ENCODE measurements at places on chromosomes 5 and 9. TPM values are rescaled to one million over a fixed set of nuclear protein-coding genes. Genes with fewer than 3 reads are reported as not detected.

CCL28 gene
- 8.1 TPM for total RNA-seq

DNA sequence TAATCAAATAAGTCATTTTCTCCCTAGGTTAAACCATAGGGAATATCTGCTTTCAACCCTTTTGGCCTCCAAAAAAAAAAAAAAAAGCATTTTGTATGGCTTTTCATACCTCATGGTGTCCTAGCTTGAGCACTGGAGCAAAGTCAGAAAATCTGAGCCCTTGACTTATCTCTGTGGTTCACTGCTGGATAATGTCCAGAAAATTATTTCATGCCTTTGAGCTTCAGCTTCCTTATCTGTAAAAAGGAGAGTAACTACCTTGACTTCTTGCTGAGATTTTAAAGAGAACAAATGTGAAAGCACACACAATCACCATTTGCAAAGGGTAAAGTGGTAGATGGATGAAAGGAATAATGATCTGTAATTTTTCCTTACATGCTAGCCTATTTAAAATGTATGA lies 165.9 kb downstream of the ALDH1A1 start:
- DNase-seq, result no peak

- peak; percentile 79 for DNase-seq
Measured at GRCh38 chr9:73149371-73150067, 2.1 kb upstream of the ANXA1 start.

DNA sequence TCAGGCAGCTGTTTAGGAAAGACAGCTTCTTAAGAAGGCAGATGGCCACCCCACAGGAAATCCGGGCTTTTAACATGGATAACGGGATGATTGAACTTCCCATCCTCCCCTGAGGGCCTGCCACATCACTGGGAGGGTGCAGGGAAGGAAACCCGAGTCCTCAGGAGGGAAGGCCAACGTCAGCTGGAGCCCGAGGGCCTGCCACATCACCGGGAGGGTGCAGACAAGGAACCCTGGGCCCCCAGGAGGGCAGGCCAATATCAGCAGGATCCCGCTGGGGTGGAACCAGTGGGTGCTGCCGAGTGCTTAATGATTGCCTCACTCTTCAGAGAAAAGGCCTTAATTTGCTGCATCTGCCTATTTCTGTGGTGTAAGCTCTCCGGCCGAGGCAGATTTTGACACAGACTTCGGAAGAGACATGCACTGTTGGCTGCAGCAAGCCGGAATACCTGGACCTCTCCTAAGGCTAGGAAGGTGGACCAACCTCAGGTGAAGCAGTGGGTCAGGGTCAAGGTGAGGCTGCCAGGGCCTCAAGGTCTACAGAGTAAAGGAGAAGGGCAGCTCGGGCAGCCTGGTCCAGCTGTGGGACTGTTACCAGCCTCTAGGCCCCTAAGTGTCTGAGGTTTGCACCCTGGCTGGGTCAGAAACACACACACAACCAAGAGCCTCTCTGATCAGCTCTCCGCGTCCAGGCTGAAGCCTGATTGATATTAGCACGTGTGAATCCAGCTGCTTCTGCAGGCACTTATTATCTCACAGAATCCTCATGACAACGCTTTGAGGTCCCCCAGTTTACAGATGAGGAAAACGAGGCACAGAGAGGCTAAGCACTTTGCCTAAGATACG lies 14.8 kb upstream of the COL5A1 start:
- DNase-seq, result peak; percentile 43

DNA sequence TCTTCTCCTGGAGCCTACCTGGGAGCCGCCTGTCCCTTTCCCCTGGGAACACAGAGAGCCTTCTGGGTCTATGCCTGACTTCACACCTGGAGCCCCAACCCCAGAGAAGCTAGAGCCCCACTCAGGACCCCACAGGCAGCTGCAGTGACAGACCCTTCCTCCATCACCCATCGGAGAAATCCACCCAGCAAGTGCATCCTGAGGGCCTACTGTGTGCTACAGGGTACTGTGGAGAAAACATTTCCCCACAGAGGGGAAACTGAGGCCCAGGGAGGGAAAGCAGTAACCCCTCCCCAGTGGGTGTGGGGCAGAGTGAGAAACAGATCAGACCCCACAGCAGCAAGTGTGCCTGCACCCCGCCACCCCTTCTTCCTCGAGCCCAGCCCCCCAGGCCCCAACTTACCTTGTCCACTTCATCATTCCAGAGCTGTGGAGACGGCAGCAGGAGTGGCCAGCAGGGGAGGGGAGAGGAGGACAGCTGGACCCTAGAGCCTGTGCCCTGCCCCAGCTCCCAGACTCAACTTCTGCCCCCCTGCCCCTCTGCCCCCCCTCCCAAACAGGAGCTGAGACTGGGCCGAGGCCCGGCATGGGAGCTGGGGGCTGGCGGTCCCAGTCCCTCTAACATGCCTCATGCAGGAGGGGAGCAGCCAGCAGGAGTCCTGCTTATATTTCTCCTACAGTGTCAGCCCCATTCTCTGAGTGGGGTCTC lies 17.7 kb downstream of the SH3GLB2 start:
- no peak for DNase-seq

All from PC-3 (cell line).